Activated naive CD4-positive, alpha-beta T cell (primary cell): ENCODE measurements at places on chromosomes 7 and 10.

DNA sequence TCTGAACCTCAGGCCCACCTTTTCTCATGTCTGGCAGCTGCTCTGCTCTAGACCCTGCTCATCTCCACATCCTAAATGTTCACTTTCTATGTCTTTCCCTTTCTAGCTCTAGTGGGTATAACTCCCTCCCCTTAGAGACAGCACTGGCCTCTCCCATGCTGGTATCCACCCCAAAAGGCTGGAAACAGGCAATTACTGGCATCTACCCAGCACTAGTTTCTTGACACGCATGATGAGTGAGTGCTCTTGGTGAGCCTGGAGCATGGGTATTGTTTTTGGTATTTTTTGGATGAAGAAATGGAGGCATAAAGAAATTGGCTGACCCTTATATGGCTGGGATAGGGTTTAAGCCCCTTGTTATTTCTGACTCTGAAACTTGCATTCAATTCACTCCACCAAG is 156.0 kb downstream of the EGFR start:
- DNase-seq = no peak

DNA sequence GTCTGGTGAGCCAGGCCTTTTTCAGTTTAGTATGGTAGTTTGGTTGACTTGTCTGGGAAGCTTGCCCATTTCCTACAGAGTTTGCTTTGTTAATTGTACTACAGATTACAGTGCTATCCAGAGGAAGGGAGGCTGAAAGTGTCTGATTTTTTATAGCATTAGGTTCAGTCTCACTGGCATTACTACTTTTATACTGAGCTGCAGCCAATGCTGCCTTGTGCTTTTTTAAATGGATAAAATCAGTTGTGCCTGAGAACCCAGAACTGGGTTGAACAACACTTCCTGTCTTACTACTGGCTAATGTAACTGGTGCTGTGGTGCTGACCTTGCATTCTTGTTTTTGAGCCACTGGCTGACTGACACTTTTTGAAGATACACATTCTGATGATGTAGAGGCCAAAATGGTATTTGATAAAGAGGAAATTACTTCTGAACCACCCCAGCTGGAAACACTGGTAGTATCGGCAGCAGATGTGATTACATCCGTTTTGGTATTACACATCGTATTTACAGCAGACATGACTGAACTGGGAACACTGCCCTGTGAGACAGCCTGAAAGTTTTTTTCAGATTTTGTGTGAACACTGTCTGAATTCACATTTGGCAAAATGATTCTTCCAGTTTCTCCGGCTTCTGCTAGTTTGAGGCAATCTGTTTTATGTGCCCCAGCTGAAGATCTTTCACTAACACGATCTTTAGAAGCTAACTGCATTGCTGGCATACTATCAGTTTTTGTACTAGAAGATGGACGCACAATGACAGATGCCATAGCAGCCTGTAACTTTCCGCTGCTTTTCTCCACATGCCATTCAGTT is 74.1 kb downstream of the NRBF2 start:
- no peak for DNase-seq

- no peak for DNase-seq
Observed at GRCh38 chr7:11835260-11835659, 3.3 kb upstream of the THSD7A start.

- DNase-seq = no peak
Observed at GRCh38 chr7:145092766-145093165, 256.9 kb upstream of the TPK1 start.

DNA sequence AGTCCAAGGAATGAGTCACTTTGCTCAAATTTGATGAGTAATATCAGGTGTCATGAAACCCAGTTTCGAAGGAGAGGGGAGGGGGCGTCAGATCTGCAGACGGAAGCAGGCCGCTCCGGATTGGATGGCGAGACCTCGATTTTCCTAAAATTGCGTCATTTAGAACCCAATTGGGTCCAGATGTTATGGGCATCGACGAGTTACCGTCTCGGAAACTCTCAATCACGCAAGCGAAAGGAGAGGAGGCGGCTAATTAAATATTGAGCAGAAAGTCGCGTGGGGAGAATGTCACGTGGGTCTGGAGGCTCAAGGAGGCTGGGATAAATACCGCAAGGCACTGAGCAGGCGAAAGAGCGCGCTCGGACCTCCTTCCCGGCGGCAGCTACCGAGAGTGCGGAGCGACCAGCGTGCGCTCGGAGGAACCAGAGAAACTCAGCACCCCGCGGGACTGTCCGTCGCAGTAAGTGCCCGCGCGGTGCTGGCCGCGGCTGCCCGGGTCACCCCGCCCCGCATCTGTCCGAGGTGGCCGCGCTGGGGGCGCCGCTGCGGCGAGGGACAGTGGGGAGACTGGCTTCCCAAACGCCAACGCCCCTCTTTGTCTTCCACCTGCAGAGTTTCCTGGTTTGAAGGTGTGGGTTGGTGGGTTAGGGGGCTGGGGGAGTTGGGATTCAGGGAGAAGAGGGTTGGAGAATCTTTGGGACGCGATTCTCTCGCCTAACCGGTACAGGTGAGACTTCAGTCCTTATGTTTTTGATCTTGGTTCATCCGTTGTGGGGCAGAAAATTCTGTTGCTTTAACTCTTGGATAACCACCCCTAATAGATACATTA is at the start of gene TAC1:
TAC1 (plus strand) TSS at position 351 of the 829 bp plus-strand sequence. CDS start 527 bp downstream, outside the sequence.
- no peak for DNase-seq

GRCh38 chr10:87092861-87093631 is 1.6 kb downstream of the GLUD1 start:
- no peak for DNase-seq

GRCh38 chr7:105985672-105986215 is 22.7 kb downstream of the CDHR3 start:
- no peak for DNase-seq

DNA sequence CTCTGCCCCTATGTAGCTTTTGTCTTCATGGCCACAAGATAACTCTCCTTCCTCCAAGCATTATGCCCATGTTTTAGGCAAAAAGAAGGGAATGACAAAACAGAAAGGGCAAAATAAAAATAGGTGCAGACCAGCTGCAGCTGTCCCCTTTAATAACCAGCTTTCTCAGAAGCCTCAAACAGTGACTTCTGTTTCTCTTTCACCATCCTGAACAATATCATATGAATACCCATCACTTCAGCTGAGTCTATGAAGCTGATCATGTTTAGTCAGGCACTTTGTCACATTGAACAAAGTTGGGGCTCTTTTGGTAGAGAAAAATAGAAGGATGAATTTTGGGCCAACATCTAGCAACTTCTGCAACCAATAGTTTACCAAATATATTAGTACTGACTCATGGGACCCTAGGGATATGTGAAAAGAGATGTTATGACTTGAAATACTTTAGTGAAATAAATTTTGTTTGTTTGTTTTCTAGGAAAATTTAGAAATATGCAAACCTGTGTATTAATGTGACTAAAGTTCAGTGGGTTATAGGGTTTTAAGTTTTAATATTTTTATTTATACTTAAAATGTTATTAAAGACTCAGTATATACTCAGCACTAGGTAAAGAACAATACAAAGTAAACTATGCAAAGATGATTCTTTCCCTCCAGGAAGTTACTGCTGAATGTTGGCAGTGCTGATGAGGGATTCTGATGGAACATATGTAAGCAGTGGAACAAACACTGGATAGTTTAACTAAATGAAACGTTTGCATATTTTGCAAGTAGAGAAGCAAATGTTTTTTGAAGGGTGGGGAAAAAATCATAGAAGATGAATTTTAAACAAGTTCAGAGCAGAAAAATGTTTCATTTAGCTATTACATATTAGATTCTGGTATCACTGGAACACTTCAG is 133.7 kb downstream of the FOXP2 start:
- no peak for DNase-seq

DNA sequence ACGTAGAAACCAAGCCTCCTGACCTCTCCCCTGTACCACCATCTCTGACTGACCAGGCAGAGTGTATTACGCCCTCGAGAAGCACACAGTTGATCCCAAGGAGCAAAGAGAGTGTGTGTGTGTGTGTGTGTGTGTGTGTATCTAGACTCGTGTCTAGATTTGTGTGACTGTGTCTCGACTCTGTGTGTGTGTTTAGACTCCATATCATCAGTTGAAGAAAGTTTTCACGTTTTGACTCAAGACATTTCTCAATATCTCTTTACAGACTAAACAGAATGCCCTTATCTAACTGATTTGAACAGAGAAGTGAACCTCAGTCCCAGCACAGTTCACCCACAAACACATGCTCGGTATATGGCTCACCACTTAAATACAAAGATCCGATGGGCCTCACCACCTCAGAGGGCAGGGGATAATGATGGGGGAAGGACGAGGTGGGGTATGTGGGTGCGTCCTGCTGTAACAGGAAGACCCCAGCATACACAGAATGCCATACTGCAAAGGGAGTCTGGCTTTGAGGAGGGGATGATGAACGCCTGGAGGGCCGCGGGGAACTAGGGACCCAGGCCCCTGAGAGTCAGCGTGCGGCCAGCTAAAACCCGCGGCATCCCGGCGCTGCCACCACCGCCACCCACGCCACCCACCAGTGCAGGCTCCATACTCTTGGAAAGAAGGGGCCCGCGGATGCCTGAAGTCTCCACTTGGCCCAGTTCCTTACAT is 780 bp downstream of the ALDH18A1 start:
- no peak for DNase-seq
